Brain (organoid and tissue), 16 donors: ENCODE measurements at places on chromosomes 4 and X. TPM values are rescaled to one million over a fixed set of nuclear protein-coding genes. Genes with fewer than 3 reads are reported as not detected.
A peak's percentile ranks its signal among the peaks of the same experiment; 100 is the strongest.

- no peak for DNase-seq
These were observed 87.5 kb downstream of the PPP3CA start for GRCh38 chr4:101259876-101260275.

DNA sequence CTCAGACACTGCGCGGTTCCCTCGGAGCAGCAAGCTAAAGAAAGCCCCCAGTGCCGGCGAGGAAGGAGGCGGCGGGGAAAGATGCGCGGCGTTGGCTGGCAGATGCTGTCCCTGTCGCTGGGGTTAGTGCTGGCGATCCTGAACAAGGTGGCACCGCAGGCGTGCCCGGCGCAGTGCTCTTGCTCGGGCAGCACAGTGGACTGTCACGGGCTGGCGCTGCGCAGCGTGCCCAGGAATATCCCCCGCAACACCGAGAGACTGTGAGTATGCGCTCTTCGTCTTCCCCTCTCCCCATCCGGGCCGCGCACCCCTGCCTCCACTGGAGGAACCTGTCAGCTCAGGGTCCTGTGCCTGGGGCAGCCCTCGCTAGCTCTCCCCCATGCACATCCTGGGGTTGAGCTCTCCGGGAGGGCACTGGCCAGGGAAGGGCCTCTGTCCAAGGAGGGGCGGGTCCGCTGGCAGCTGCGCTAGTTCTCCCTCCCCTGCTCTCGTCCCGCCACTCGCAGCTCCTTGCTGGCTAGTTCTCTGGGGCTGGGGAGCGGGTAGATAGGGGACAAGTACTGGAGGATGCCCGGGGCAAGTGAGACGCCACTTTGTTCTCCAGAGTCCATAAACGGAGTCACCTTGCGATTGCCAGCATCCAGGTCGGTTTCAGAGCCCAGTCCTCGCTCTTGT lies 2.2 kb downstream of the SLIT2 start:
- DNase-seq, result peak; percentile 51

DNA sequence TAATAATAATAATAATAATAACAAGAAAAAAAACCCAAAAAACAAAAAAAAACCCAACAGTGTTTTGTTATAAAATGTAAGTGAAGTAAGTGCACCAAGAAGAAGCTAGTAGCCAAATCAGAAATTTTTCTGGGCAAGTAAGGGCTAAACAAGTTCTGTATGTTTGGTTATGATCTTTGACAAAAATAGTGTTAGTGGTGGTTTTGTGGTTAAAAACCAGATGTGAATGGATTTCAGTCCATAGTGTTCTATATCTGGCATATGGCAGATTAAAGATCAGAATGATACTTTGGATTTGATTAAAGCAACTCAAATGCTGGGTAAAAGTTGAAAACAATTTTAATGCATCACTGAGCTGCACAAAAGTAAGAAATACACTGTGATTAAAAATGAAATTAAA lies 116.5 kb upstream of the NDST4 start:
- no peak for DNase-seq

DNA sequence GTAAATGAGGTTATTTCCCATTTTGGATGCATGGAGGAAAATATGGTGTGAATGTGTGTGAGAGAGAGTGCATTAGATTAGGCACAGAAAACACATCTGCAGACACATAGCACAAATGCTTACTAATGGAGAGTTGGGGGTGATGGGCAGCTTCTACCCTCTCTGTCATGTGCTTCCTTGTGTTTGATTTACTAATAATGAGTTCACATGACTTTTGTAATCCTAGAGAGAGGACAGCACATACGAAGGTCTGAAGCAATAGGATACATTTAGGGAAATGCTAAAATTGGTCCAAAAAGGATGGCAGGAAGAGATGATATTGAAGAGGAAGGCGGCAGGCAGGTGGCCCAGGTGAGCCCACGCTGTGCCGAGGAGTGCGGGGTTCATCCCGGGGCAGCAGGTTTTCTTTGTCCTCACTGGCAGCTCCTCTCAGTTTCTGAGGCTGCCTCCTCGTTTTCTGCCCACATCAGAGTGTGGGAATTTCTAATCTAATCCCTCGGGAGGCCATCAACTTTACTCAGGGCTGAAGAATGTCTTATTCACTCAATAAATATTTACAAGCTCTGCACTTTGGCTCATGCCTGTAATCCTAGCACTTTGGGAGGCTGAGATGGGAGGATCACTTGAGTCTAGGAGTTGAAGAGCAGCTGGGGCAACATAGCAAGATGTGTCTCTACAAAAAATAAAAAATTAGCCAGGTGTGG lies 15.9 kb upstream of the MAP9 start:
- DNase-seq, result no peak

- DNase-seq, result peak; percentile 20
These were observed at the start of gene KLHL13 for GRCh38 chrX:118116713-118117550. Gene KLHL13 (minus strand): TSS chrX:118116810. CDS start chrX:118028473, 88,337 bp downstream.

DNA sequence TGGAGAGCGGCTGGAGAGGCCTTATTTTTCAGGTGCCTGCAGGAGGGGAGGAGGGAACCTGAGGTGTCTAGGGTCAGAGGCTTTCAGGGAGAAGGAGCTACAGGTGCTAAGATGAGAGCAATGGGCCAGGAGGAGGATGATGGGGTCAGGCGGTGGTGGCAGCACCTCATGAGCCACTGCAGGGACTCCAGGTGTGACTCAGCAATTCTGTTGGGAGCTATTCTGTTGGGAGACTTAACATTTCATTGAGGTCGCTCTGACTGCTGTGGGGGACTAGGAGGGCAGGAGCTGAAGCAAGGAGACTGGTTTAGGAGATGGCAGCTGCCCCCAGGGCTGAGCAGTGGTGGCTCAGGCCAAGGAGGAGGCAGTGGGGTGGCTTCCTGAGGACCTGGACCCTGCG lies 65.0 kb downstream of the CLDN34 start:
- no peak for DNase-seq

The TNIP2 gene
- 19.7 TPM for polyA plus RNA-seq

The SERPINA7 gene
- not detected for polyA plus RNA-seq

DNA sequence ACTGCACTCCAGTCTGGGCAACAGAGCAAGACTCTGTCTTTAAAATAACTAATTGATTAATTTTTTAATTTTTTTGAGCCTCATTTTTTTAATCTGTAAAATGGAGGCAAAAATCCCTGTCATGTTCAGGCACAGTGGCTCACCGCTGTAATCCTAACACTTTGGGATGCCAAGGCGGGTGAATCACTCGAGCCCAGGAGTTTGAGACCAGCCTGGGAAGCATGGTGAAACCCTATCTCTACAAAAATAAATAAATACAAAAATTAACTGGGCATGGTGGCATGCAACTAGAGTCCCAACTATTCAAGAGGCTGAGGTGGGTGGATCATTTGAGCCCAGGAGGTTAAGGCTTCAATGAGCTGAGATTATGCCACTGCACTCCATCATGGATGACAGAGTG lies 15.4 kb downstream of the AMTN start:
- DNase-seq, result no peak
